ENCODE measurements at places on chromosomes 6 and 20. TPM values are rescaled to one million over a fixed set of nuclear protein-coding genes. Genes with fewer than 3 reads are reported as not detected.

DNA sequence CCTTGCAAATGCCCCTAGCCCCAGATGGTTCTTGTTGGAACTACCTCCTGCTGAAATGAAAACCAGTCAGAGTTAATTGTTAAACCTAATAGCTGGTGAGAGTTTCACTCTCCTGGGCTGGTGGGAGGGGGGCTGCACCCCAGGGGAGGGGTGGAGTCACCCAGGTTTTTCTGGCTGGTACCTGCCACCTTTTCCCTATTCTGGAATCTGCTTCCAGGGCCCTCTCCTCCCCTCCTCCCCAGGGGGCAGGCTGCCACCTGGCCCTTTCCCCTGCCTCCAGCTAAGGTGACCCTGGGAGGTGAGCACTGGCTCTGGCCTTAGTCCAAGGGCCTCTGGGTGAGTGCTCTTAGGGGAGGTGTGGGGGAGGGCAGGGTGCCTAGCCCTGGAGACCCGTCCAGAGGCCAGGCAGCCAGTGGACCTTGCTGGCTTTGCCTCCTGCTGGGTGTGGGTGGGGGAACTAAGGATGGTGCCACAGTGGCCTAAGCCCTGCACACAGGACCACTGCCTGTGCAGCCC is 48.8 kb upstream of the EPB41L1 start:
- H3K4me1 ChIP-seq: peaks cover 19% of the 10 kb centered on the region
- H3K27me3 ChIP-seq: no peaks in the 10 kb centered on the region
- DNase-seq: no peak
- no peak overlapping the region for H3K4me3 ChIP-seq

- H3K4me3 ChIP-seq: no peak overlapping the region
- H3K4me1 ChIP-seq: peaks cover 7% of the 10 kb centered on the region
- no peak overlapping the region for H3K27ac ChIP-seq
- no peak for DNase-seq
- H3K36me3 ChIP-seq: no peaks in the 10 kb centered on the region
Measured at GRCh38 chr6:170265655-170266054, 25.2 kb downstream of the DLL1 start.

- DNase-seq: no peak
- no peaks in the 10 kb centered on the region for H3K36me3 ChIP-seq
- no peak overlapping the region for H3K27ac ChIP-seq
- H3K4me1 ChIP-seq: no peaks in the 10 kb centered on the region
- no peak overlapping the region for H3K4me3 ChIP-seq
- no peaks in the 10 kb centered on the region for H3K27me3 ChIP-seq
Measured at GRCh38 chr20:59678288-59678687, 73.9 kb downstream of the PHACTR3 start.

GRCh38 chr6:138970856-138971425 is 17.1 kb downstream of the REPS1 start:
- no peaks in the 10 kb centered on the region for H3K36me3 ChIP-seq
- H3K4me3 ChIP-seq: no peak overlapping the region
- DNase-seq: no peak
- peaks cover 50% of the 10 kb centered on the region for H3K4me1 ChIP-seq

DNA sequence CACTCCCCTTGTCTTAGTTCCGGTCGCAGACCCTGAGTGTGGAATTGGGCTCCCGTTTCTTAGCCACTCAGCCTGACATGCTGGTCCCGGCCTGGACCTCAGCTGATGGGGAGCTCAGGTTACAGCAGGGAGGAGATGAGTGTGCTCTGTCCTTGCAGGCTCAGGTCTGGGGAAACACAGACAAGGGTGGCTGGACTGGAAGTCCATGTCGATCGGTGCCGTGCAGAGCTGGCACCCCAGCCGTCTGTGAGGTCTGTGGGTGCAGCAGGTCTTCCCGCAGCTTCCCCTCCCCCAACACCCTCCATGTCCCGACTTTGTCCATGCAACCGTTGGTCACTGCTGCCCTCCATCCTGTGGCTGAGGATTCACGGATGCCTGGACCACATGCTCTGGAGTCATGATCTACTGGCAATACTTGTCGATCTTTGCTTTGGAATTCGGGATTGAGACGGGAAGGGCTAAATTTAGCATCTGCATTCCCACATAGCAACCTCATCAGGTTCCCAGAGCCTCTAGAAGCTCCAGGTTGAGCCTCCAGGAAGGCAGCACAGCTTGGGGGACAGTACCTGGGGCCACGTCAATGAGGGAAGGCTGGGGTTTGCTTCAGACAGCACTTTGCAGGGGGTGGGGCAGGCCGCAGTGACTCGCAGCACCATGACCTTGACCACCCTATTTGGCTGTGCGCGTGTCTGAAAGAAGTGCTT is 118.8 kb downstream of the PSMB1 start:
- no peaks in the 10 kb centered on the region for H3K27me3 ChIP-seq
- H3K36me3 ChIP-seq: no peaks in the 10 kb centered on the region
- no peak overlapping the region for H3K4me3 ChIP-seq
- no peak overlapping the region for H3K27ac ChIP-seq

DNA sequence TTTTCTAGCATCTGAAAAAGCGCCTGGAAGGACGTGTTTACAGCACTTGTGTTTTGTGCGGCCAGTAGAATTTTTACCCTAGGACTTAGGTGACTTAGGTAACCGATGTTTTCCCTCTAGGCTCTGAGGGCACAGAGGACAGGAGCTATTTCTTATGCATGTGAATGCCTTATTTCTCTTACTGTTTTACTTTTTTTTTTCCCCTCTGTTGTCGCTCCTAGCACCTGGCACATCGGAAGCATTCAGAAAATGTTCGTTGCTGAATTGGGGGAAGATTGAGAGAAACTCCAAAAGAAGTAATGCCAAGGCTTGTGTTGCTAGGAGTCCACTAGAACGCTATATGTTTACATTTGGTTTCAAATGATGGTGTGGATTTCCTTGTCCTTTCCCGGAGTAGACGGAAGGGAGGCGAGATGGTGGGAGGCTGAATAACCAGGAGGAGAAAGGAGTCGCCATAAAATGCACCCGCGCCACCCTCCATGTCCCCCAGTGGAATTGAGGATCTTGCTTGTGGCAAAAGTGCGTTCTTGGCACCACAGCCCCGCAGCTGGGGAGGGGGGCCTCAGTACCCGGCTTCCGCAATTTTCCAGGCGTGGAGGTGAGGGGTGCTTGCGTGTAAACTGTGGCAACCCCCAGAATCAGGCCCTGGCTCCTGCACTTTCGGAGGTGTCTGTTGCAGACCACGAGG is 6.9 kb downstream of the OLIG3 start:
- peaks cover 4% of the 10 kb centered on the region for H3K4me1 ChIP-seq
- H3K4me3 ChIP-seq: no peak overlapping the region
- H3K27ac ChIP-seq: no peak overlapping the region
- no peaks in the 10 kb centered on the region for H3K27me3 ChIP-seq
- DNase-seq: no peak

GRCh38 chr20:48619126-48620101 is 208.4 kb downstream of the PREX1 start:
- H3K27ac ChIP-seq: no peak overlapping the region
- H3K4me1 ChIP-seq: peaks cover 34% of the 10 kb centered on the region
- no peaks in the 10 kb centered on the region for H3K27me3 ChIP-seq
- no peak overlapping the region for H3K4me3 ChIP-seq
- H3K36me3 ChIP-seq: no peaks in the 10 kb centered on the region
- peak; percentile 67 for DNase-seq

GRCh38 chr20:706366-706885 is 30.8 kb upstream of the SCRT2 start:
- no peaks in the 10 kb centered on the region for H3K4me1 ChIP-seq
- H3K4me3 ChIP-seq: no peak overlapping the region
- no peak overlapping the region for H3K27ac ChIP-seq
- H3K36me3 ChIP-seq: no peaks in the 10 kb centered on the region
- DNase-seq: no peak

DNA sequence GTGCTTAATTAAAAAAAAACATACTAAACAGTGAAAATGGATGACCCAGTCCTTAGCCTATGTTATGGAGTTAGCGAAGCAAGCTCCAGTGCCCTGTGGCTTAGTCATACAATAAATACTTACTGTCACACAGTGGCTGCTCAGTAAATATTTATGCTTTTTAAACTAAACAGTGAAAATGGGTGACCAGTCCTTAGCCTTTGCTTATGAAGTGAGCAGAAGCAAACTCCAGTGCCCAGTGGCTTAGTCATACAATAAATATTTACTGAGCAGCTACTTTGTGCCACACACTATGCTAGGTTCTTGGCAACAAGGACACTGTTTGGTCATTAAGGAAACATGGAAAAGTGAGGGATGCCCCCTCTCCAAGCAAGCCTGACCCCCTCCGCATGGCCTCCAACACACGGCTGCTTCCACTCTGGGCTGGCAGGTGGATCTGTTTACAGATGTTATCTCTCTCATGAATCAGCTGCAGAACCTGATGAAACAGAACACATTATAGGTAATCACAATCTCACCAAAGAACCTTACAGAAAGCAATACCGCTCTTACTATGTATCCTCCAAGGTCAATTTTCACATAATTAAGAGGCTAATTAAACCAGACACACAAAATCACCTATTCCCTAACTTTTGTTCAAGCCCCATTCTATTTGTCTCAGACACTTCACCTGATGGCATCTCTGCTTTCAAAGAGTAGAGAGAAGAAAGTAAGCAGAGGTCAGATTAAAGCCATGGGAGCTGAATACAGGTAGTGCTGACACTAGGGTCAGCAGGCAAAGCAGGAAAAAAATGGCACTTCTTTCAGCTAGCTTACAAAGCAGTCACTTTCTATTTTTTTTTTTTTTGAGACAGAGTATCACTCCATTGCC is 27.3 kb downstream of the CDK5RAP1 start:
- no peak overlapping the region for H3K4me3 ChIP-seq
- no peak overlapping the region for H3K27ac ChIP-seq
- H3K36me3 ChIP-seq: no peaks in the 10 kb centered on the region
- H3K4me1 ChIP-seq: no peaks in the 10 kb centered on the region
- no peaks in the 10 kb centered on the region for H3K27me3 ChIP-seq

GRCh38 chr20:3129094-3129493 is 30.6 kb downstream of the FASTKD5 start:
- no peak for DNase-seq
- H3K27me3 ChIP-seq: no peaks in the 10 kb centered on the region
- H3K4me1 ChIP-seq: no peaks in the 10 kb centered on the region
- H3K36me3 ChIP-seq: no peaks in the 10 kb centered on the region
- H3K4me3 ChIP-seq: no peak overlapping the region

DNA sequence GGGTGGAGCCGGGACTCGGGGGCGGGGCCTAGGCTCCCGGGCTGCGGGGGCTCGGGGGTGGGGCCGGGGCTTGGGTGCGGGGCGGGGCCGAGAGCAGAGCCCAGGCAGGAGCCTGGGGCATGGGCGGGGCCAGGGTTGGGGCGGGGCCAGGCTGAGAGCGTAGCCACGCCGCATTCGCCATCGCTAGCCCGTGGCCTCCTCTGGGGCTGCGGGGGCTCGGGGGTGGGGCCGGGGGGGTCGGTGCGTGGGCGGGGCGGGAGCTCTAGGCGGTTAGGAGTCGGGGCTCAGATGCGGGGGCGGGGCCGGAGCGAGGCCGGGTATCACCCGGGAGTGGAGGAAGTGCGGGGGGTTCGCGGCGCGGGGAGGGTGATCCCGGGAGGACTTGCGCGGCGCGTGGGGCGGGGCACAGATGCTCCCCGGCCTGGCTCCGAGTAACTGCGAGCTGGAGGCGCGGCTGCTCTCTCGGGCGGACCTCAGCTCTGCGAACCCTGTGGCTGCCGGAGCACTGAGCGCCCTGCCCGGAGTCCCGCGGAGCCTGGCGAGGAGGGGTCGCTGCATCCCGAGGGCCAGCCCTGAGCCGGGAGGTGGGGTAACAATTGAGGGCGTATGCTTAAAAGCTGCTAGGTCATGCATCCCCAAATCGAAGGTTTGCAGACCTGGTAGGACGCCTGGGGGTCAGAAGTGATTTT is 434 bp upstream of the ECI2 start:
- peaks cover 12% of the 10 kb centered on the region for H3K4me1 ChIP-seq
- DNase-seq: peak; percentile 97
- no peaks in the 10 kb centered on the region for H3K27me3 ChIP-seq
- H3K27ac ChIP-seq: peak overlapping the region; percentile 84
- H3K4me3 ChIP-seq: peak overlapping the region; percentile 89

DNA sequence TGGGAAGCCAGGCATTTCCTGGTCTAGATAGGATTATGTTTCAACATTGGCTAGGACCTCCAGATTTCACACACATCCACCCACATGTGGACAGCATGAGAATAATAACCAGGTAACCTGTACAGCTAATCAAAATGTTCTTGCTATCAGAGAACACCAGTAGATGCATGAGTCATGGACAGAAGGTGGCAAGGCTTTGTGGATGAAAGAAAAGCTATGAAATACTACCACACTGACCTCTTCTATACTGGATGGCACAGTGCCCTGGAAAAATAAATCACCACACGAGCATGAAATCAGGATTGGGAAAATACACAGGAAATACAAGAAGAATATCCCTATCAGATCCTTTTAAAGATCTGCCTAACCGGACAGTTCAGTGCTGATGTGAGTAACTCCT is 113.0 kb downstream of the GMDS start:
- H3K27ac ChIP-seq: no peak overlapping the region
- no peaks in the 10 kb centered on the region for H3K36me3 ChIP-seq
- H3K4me3 ChIP-seq: no peak overlapping the region
- H3K27me3 ChIP-seq: no peaks in the 10 kb centered on the region
- no peak for DNase-seq

DNA sequence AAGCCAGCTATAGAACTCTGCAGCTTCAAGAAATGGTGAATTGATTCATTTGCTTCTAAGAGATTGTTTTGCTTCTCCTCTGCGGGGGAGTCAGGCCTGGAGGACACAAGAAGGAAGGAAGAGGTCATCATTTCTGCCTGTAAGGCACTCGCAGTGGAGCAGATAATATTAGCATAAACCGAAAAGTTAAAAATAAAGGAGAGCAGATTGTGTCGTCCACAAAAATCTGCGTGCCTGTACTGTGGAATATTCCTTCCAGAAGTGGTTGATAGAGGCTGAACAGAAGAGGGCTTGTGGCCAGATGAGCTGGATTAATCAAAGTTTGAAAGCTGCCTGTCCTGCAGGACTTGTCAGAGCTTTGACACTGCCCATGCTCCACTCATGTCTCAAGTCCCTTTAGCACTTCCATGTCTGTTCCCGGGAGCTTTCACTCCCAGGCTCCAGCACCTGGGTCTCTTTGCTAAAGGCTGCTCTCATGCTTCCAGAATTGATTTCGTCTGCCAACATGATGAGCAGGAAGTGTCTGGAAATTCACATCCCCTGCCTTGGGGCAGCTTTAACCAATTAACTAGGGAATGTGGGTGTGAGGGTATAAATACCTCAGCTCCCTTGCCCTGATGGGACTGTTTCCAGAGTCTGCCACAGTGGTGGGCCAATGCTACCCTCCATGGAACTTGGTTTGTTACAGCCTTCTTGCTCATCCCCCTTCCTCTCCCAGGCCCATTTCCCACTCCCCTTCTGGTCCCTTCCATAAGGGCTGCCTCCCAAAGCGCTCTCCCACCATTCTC is 65.1 kb upstream of the STX16 start:
- H3K27me3 ChIP-seq: no peaks in the 10 kb centered on the region
- no peak for DNase-seq
- no peaks in the 10 kb centered on the region for H3K36me3 ChIP-seq
- H3K27ac ChIP-seq: no peak overlapping the region
- no peak overlapping the region for H3K4me3 ChIP-seq

GRCh38 chr6:90457867-90458259 is 129.0 kb downstream of the MAP3K7 start:
- no peaks in the 10 kb centered on the region for H3K4me1 ChIP-seq
- no peak for DNase-seq
- H3K36me3 ChIP-seq: no peaks in the 10 kb centered on the region
- H3K4me3 ChIP-seq: no peak overlapping the region
- no peaks in the 10 kb centered on the region for H3K27me3 ChIP-seq

LTB gene
- not detected for total RNA-seq

TREM2 gene
- 0.63 TPM for total RNA-seq

TSHZ2 gene
- total RNA-seq: 41.9 TPM

SLC2A10 gene
- 12.0 TPM for total RNA-seq

ADGRF1 gene
- 2.4 TPM for total RNA-seq

CPNE5 gene
- 97.8 TPM for total RNA-seq

FARS2 gene
- 26.8 TPM for total RNA-seq

TBXT gene
- 0.24 TPM for total RNA-seq

CHMP4B gene
- 102 TPM for total RNA-seq

SLC22A1 gene
- total RNA-seq: 1.7 TPM

Data from testis (tissue), 5 donors.